ENCODE measurements at places on chromosomes 1 and 21. TPM values are rescaled to one million over a fixed set of nuclear protein-coding genes. Genes with fewer than 3 reads are reported as not detected.

PDZK1 gene
- total RNA-seq, result 0.58 TPM

RHCE gene
- 0.19 TPM for total RNA-seq

TCP10L gene
- total RNA-seq, result 0.40 TPM

AGMAT gene
- total RNA-seq, result 8.6 TPM

LORICRIN gene
- total RNA-seq, result not detected

DSCAM gene
- total RNA-seq, result not detected

S100A8 gene
- not detected for total RNA-seq

ACTL8 gene
- 1.9 TPM for total RNA-seq

ABCB10 gene
- total RNA-seq, result 21.1 TPM

FAM151A gene
- total RNA-seq, result not detected

SFN gene
- 487 TPM for total RNA-seq

RO60 gene
- total RNA-seq, result 35.3 TPM

PLXNA2 gene
- total RNA-seq, result 0.94 TPM

MRPS21 gene
- total RNA-seq, result 80.4 TPM

SPATA45 gene
- not detected for total RNA-seq

CFH gene
- total RNA-seq, result 4.1 TPM

MEAF6 gene
- 29.4 TPM for total RNA-seq

TTC39A gene
- 1.1 TPM for total RNA-seq

CLIC6 gene
- total RNA-seq, result 0.08 TPM

SPATA21 gene
- 0.17 TPM for total RNA-seq

PCAT6 gene
- total RNA-seq, result 3.1 TPM

PBX1 gene
- total RNA-seq, result 32.8 TPM

SH2D1B gene
- total RNA-seq, result 0.15 TPM

CD1B gene
- total RNA-seq, result not detected

PTPN7 gene
- not detected for total RNA-seq

CELSR2 gene
- total RNA-seq, result 5.8 TPM

SASS6 gene
- 4.0 TPM for total RNA-seq

RGSL1 gene
- total RNA-seq, result not detected

SLAMF9 gene
- total RNA-seq, result 0.41 TPM

OR2T35 gene
- total RNA-seq, result not detected

CCDC17 gene
- 0.45 TPM for total RNA-seq

FTCD gene
- 0.08 TPM for total RNA-seq

HSPB7 gene
- total RNA-seq, result not detected

FMO4 gene
- total RNA-seq, result 1.2 TPM

SYPL2 gene
- 0.10 TPM for total RNA-seq

GREM2 gene
- 0.38 TPM for total RNA-seq

C1orf21 gene
- 9.0 TPM for total RNA-seq

NEGR1 gene
- total RNA-seq, result not detected

COPA gene
- 87.3 TPM for total RNA-seq

GJA5 gene
- not detected for total RNA-seq

ELAVL4 gene
- not detected for total RNA-seq

FOXE3 gene
- not detected for total RNA-seq

IFI44L gene
- total RNA-seq, result 0.02 TPM

ZMYND12 gene
- 0.49 TPM for total RNA-seq

GPR52 gene
- total RNA-seq, result not detected

NCF2 gene
- total RNA-seq, result 2.5 TPM

Data from A549 treated with DMSO at 1 μM for 4 hours (cell line).